Amygdala (tissue), 56 donors: ENCODE measurements at places on chromosomes 3 and 15.

DNA sequence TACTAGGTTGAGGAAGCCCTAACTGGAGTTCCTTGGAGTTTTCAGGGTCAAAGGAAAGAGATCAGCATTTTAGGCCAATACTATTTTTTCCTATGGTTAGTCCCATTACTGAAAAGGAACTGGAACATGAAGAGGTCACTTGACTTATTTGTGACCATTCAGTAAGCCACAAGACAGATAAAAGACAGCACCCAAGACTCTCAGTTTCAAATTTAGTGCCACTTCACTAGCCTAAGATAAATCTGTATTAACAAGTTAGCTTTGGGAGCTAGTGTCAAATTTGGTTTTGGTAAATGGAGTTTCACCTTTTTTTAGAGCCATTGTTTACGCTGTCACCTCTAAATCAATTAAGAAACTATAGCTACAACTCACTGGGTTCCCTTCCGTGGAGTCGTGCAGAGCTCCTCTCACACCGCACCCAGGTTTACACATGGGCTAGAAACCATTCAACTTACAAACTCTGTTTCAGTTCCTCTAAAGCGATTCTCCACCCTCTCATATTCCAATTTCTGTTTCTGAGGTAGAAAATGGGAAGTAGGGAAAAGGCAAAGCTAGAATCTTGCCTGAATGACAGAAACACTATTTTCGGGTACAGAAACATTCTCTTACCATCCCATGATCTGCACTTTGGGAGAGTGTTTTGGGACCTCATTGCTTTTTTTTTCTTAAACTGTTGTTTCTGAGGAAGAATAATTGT, 14.4 kb downstream of the CCDC32 start:
- DNase-seq = no peak

GRCh38 chr15:63560741-63561448, 36.3 kb upstream of the FBXL22 start:
- no peak for DNase-seq

DNA sequence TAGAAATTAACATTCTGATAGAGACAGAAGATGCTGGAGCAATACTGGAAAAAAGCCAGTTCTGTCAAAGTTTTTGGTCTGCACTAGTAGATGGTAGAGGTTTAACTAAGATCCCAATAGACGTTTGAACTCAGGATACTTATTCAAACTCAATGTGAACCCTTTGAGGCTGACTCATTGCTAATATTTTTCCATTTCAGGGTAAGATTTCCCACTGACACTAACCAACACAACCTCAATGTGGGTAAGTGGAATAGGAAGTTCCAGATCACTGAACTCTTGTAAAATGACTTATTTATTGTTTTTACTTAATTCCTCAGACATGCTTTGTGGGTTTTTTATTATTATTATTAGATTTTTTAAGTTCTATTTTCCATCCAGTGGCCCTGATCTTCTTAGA, 1024.8 kb downstream of the EPHA3 start:
- no peak for DNase-seq

GRCh38 chr3:71942432-71943187, 157.7 kb upstream of the PROK2 start:
- DNase-seq = no peak

DNA sequence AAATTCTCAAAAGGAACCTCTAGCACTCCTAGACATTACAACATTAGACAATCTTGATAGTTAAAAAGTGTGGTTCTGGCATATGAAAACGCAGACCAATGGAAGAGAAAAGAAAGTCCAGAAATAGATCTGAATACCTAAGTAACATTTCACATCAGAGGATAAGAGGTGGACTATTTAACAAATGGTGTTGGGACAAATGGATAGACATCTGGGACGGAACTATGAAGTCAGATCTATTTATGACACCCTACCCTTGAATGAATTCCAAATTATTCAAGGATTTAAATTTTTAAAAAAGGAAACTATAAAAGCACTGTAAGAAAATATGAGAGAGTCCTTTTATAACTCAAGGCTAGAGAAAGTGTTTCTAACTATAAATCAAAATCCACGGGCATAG, 111.3 kb downstream of the SCN11A start:
- DNase-seq = no peak

DNA sequence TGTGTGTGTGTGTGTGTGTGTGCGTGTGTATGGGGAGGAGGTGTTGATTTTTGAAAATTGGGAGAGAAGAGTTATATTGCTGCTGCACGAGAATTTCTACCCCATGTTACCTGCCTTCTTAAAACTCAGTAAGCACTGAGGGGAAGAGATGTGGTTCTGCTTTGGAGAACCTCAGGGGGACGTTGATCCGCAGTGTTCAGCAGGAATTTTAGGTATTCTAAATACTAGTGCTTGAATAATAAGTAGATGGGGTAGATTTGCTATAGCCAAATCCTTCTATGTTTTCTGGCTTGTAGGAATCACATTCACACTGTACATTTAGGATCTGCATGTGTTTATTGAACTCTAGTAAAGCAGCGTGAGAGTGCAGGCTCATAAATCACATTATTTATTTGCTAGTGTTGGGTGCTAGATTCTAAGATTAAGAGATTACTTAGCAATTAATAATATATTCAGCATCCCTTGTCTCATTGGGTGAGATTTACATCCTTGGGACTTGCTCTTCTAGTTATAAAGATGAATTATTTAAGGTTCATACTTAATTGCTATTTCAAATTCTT, 268.1 kb downstream of the MFSD1 start:
- DNase-seq = no peak

DNA sequence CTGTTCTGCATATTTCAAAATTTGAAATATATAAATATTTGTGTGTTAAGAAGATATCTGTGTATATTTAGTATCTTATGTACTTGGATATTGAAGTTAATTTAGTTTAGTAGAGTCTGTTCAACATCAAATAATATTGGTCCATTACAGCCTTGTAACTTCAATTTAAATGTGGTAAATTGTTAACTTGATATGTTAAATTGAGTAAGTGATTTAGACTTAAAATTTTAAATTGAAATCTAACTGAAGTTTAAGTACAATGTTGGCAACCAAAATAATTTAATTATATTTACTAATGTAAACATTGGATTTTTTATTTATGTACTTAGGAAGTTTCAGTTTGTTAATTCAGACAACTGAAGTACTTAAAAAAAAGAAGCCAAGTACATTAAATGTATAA, 343.9 kb upstream of the DNAJC19 start:
- no peak for DNase-seq

GRCh38 chr3:79767905-79768267, at the start of gene ROBO1:
Gene ROBO1 (minus strand): TSS chr3:79767998.
- no peak for DNase-seq
